ENCODE measurements at places on chromosomes 6 and 20.

GRCh38 chr20:49656304-49656703, 57.4 kb downstream of the B4GALT5 start:
- DNase-seq: no peak

DNA sequence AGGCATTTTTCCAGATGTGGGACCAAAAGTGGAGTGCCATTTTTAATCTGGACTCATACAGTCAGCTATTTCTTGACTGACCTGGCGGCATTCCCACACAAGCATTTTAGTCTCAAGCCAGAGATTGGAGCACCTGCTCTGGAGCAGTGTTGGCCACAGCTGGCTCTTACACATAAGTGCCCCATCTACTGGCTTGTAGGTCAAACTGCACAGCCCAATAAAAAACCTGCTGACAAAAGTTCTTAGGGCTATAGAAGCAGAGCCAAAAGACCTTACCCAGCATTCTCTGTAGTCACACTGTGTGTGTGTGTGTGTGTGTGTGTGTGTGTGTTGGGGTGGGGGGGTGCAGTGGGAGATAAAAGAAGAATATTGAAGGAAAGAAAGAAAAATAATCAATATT, 38.6 kb upstream of the SENP6 start:
- no peak for DNase-seq

DNA sequence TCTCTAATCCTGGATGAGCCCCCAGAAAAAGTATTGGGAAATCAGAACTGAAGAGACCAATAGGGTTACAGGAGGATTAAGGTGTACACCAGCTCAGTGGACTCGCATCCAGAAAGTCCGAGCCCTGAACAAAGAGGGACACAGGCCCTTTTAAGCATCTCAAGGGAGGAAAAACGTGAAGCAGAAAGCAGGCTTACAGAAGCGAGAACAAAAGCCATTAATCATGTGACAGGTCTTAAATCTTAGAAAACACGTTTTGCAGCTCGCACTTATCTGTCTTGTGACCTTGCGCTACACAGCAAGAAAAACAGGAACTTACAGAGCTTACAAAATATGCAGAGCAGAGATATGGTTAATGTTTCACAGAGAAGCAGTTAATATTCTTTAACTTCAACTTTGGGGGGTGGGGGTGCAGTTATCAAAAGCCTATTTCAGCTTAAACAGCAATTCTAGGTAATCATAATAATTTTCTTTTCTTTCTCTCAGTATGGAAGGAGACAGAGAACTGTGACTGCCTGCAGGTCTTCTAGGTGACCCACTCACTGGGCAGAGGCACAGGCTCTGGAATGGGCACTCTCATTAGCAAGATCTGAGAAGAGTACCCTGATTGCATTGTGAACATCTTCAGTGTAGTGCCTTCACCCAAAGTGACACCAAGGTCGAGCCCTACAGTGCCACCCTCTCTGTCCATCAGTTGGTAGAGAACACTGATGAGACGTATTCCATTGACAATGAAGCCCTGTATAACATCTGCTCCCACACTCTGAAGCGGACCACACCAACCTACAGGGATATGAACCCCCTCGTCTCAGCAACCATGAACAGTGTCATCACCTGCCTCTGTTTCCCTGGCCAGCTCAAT, 65.0 kb upstream of the MOCS1 start:
- no peak for DNase-seq

- DNase-seq: no peak
Measured at GRCh38 chr6:144075187-144075586, 20.2 kb downstream of the SF3B5 start.

DNA sequence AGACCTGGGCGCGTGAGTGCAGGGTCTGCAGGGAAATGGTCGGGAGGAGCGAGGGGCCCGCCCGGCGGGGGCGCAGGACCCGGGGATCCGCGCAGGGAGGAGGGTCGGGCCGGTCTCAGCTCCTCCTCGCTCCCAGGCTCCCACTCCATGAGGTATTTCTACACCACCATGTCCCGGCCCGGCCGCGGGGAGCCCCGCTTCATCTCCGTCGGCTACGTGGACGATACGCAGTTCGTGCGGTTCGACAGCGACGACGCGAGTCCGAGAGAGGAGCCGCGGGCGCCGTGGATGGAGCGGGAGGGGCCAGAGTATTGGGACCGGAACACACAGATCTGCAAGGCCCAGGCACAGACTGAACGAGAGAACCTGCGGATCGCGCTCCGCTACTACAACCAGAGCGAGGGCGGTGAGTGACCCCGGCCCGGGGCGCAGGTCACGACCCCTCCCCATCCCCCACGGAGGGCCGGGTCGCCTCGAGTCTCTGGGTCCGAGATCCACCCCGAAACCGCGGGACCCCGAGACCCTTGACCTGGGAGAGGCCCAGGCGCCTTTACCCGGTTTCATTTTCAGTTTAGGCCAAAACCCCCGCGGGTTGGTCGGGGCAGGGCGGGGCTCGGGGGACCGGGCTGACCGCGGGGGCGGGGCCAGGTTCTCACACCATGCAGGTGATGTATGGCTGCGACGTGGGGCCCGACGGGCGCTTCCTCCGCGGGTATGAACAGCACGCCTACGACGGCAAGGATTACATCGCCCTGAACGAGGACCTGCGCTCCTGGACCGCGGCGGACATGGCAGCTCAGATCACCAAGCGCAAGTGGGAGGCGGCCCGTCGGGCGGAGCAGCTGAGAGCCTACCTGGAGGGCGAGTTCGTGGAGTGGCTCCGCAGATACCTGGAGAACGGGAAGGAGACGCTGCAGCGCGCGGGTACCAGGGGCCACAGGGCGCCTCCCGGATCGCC, 54.2 kb upstream of the HLA-A start:
- peak; percentile 67 for DNase-seq

DNA sequence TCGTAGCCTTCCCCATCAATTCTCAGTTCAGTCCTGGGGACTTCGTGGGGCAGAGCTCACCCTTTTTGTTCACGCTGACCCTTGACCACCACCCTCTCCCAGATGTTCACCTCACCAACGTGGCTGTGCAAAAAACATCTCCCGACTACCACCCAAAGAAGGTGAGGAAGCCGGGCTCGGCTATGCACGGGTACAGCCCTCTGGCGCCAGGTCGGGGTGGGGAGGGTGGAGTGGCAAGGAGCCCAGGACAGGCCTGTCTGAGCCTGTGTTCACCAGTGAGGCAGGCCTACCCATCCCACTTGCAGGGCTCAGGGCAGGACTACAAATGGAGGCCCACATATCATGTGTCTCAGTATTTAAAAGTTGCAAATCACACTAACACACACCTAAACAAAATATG, 18.1 kb downstream of the PDRG1 start:
- no peak for DNase-seq

- no peak for DNase-seq
Measured at GRCh38 chr20:48744515-48744914, 83.3 kb downstream of the PREX1 start.

- DNase-seq: no peak
Measured at GRCh38 chr6:145898376-145898775, 65.8 kb downstream of the SHPRH start.

GRCh38 chr6:150751296-150751695, 114.2 kb upstream of the MTHFD1L start:
- DNase-seq: no peak

DNA sequence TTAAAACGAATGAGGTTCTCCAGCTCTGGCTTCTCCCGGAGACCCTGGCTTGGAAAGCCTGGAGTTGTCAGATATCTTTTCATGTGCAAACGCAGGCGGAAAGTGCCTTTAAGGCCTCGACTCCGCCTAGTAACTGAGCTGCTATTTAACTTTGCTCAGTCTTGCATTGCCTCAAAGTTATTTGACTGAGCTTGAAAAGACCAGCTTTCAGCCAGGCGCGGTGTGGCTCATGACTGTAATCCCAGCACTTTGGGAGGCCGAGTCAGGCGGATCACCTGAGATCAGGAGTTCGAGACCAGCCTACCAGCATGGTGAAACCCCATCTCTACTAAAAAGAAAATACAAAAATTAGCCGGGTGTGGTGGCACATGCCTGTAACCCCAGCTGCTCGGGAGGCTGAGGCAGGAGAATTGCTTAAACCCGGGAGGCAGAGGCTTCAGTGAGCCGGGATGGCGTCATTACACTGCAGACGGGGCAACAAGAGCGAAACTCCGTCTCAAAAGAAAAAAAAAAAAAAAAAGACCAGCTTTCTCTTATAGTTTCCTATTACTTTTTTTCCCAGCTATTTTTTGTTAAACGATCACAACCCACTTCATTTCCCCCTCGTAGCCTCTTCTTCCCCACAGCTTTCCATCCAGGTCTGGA, 1.9 kb downstream of the GCNT2 start:
- DNase-seq: no peak

- DNase-seq: no peak
Measured at GRCh38 chr20:32454164-32455145, 96.3 kb downstream of the ASXL1 start.

GRCh38 chr6:16060039-16060438, 68.8 kb upstream of the MYLIP start:
- no peak for DNase-seq

- DNase-seq: no peak
Measured at GRCh38 chr20:47676912-47677634, 108.2 kb downstream of the SULF2 start.

DNA sequence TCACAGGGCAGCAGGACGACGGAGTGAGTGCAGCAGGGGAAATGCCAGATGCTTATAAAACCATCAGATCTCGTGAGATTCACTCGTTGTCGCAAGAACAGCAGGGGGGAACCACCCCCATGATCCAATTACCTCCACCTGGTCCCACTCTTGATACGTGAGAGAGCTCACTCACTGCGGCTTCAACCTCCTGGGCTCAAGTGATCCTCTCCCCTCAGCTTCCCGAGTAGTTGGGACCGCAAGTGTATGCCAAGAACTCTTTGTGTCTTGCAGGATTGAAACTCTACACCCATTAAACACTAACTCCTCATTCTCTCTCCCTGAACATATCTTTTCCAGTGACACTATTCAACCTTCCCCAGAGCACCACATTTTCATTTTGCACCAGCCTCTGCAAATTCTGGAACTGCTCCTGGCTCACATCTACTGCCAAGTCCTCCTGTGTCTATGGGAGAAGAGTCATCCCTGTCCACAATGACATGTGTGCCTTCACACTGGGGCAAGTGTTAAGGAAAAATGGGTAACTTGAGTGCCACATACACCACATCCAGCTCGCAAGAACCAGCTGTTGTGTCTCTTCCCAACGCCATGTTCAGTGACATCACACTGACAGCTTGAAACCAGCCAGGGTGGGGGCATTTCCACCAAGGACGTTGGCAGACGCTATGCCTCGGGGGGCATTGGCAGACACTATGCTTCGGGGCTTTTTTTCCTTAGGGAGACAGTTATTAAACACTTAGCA, 14.7 kb upstream of the TAF4 start:
- DNase-seq: no peak

- DNase-seq: no peak
Measured at GRCh38 chr6:111997853-111998208, 56.1 kb upstream of the CCN6 start.

DNA sequence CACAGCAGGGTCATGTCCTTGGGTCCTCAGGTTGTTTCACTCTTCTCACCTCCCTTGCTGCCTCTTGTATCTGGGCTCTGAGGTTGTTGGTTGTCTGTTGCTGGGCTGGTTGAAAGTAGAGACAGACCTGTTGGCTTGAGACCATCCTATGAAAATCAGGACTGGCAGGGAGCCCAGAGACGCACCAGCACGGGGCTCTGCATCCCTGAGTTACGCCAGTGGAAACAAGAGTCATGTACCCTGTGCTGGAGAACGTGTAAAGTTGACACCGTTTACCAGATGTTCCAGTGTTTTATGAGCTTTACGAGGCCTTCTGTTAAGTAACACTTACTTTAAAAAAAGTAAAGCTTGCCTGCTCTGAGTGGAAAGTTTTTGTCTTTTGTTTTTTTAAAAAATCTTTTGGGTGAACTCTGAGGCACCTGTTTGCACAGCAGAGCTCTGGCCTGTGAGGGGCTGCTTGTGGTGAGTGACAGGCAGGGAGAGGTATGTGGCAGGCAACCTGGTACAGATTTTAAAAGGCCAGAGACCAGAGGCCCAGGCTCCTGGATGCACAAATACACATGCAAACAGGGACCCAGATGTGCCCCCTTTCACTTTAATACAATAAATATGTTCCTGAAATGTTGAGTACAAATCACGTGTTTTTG, 260.0 kb upstream of the SUPT3H start:
- no peak for DNase-seq

All from stimulated activated naive CD4-positive, alpha-beta T cell (primary cell).